Left renal cortex interstitium (tissue), 4 donors: ENCODE measurements at places on chromosomes 13 and 19. TPM values are rescaled to one million over a fixed set of nuclear protein-coding genes. Genes with fewer than 3 reads are reported as not detected.

DNA sequence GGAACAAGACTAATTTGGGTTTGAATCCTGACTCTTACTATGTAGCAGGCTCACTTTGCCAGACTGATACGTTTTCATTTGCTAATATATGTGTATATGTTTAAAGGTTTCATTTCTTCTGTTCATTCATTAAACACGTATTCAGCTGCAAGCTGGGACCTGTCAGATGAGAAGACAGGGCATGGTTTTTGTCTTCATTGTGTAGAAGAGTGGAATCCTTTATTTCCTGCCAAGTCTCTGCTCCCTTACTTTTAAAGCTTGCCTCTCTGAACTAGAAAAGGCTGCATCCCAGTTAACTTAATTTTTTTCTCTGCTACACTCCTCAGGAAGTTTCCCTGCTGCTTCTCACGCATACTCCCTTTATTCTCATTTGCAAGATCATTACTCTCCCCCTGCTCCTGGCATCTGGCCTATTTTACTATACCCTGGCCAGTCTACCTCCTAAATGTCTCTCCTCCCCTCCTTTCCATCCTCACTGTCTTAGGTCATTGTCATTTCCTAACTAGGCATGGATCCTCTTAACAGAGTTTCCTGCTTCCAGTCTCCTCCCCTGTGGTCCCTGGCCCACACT, 141.0 kb upstream of the TMTC4 start:
- no peak for DNase-seq

DNA sequence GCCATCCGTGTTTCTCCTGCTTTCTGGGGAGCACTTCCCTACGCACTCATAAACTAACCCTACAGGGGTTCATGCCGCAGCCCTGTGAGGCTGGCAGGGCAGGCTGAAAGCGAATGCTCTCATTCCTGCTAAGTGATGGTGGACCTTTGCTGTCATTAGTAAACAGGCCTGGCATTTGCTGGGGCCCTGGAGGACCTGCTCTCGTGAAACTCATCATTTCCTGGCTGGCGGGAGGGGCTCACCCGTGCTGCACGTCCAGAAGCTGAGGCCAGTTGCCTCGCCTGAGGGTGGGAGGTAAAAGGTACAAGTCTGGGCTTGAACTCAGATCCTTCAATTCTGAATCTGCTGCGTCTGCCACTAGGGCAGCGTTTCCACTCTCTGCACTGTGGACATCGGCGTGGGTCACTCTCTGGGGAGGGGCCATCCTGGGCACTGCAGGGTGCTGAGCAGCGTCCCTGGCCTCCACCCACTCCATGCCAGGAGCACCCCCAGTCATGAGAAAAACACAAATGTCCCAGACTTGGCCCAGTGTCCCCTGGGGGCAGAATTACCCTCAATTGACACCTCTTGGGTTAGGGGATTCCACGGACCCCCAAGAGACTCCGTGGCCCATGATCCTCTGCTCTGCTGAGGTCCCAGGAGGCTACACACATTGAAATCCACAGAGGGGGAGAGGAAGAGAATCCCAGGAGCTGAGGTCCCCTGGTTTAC, 7.0 kb downstream of the MOB3A start:
- no peak for DNase-seq

The ICAM1 gene
- 5.9 TPM for polyA plus RNA-seq

- DNase-seq, result no peak
Observed at GRCh38 chr13:48066310-48066989, 28.5 kb downstream of the MED4 start.

GRCh38 chr19:4578552-4579248, 19.2 kb upstream of the SEMA6B start:
- DNase-seq, result no peak

GRCh38 chr19:1452802-1453524, 3.0 kb downstream of the APC2 start:
- DNase-seq, result no peak

GRCh38 chr13:67557118-67557517, 327.0 kb upstream of the PCDH9 start:
- DNase-seq, result no peak

The PCDH9 gene
- polyA plus RNA-seq, result 13.4 TPM

The KASH5 gene
- polyA plus RNA-seq, result 0.18 TPM

The IGSF23 gene
- polyA plus RNA-seq, result 1.7 TPM
